ENCODE measurements at places on chromosomes 3 and 15.
A peak's percentile ranks its signal among the peaks of the same experiment; 100 is the strongest.

DNA sequence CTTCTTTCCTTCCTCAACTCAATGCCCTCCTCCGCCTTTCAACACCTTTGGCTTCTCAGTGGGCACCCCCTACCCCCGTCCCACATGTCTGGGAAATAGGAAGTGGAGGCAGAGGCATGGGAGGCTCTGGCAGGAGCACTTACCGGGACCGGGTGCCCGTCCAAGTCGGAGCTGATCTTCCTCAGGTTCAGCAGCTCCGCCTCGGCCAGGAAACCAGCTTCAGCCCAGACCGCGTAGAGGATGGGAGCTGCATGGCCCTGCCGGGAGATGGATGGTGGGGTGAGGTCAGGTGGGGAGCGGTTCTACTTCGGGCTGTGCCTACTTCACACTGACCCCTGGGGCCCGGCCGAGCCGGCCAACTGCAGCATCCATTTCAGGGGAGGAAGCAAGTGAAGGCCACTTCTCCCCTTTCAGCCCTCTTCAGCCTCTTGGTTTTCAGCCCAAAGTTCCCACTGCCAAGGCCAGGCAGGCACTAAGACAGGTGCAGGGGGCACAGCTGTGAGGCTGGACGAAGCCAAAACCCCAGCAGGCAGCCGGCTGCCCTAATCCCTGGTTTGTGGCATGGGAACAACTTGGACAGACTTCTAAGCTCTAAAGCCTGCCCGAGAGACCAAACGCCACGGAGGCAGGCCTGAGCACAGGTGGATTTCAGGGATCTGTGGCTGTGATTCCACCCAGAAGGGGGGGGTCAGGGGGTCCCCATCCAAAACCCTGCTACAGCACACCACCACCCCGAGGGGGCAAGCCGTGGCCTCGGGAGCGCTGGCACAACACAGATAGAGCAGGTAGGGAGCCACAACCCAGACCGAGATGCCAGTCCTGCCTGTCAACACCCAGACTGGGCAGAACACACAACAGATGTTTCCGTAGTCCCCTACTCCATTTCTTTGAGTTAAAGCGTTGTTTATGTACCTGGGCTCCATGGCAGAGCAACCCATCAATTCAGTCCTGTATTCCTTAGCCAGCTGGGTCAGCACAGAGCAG is 14.5 kb downstream of the TKT start:
- no peak for DNase-seq

DNA sequence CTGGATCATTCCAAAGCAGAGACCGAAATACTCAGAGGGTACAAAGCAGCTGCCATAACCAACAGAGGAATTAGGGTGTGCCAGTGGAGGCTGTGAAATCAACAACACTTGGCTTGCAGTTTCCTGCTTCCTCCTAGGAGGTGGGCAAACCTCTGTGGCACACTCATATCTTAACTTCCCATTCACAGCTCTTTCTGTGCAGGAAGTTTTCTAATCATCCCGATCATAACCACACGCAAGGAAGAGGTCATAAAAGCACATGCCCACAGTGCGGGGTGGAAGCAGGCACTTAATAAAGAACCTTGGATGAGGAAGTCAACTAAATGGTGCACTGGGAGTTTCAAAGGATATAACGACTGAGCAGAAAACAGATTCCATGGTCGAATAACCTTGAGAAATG is 5.1 kb downstream of the SCAMP2 start:
- no peak for DNase-seq

DNA sequence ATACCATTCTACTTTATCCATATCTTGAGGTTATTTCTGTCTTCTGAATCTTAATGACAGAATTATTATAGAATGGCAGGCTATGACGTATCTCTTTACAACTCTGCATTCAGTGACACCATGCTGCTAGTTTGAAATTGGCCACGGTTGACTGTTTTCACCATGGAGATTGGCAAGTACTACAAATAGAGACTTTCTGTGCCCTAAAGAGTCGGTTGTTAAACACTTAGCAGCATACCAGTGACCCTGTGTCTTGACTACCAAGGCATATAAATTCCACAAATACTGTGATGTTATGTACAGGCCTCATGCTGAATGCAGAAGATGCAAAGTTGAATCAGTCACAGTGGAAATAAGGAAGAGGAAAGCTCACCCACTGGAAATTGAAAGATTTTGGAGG is 67.0 kb upstream of the CADPS start:
- DNase-seq = no peak

DNA sequence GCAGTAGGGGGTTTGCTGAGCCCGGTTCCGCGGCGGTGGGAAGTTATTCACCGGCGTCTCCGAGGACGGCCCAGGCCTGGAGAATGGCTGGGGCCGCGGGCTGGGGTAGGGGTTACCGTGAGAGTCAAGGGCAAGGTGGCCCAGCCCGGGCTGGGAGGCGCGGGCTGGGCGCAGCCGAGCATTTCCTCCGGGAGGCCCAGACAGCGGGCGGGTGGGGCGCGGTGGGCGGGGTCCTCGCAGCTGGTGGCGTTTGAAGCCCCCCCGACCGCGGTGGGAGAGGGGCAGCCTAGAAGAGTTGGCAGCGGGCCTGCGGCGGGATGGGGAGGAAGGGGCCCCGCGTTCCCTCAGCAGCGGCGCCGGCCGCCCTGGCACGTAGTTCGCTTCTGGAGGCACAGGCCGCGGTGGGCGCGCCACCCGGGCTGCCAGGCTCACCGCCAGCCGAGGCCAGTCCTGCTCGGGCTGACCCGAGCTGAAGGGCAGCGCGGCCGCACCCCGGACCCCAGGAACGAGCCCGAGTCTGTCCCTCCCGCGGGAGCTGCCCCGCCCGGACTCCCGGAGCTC is 960 bp upstream of the KLF13 start:
- DNase-seq = peak; percentile 63

- no peak for DNase-seq
Observed at GRCh38 chr3:157981819-157982218, 124.4 kb downstream of the SHOX2 start.

DNA sequence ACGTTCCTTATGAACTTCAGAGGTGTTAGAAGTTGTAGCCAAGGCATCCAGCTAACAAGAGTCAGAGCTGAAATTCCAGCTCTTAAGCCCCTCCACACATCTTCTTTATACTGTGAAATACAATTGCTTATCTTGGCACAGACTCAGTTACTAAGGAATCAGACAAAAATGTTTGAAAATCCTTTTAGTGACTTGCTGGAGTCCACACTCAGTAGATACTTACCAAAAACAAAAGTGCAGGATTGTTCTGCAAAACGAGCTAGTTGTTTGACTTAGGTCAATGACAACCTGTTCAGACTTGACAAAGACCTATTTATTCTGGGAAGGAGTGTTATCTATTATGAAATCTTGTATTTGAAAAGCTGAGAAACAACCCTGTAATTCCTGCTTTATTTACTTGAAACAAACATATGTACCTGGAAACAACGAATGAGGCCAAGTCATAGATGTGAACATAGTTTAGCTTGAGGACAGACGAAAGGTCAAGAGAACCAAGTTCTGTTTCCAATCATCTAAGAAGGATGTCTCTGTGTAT is 38.5 kb downstream of the B3GNT5 start:
- DNase-seq = no peak

DNA sequence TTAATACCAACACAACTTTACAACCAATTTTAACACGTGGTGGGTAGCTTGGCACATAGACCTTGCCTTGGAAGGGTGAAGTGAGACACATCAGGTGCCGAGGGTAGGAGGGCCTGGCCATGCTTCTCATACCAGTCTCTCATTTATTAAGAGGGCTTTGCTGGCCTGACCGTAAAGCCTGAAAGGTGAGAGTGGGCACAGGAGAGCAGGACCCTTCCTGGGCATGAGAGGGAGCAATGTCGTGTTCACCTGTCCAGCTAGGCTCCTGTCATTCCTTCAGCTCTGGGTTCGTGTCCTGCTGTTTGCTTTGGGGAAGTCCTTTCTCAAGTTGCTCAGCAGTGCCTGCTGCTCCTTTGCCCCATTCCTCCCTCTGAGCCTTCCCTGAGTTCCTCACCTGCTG is 294.4 kb downstream of the EPHB1 start:
- no peak for DNase-seq

DNA sequence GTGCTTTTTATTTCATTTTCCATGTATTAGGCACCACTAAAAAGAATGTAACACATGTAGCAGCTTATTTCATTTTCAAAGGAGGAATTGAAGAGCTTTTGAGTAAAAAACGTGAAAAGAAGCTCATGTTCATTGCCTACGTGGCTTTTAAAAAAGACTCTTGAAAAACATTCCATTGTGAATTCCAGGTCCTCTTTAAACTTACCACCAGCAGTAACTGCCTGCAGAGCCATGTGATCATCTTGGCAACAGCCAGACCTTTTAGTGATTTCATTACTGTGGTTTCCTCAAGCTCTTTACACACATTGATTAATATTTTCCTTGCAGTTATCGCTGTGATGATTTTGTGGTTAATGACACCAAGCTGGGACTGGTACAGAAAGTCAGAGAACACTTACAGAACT is 43.8 kb upstream of the FBXL22 start:
- no peak for DNase-seq

GRCh38 chr15:32716216-32716914 is 1.4 kb upstream of the GREM1 start:
- no peak for DNase-seq

DNA sequence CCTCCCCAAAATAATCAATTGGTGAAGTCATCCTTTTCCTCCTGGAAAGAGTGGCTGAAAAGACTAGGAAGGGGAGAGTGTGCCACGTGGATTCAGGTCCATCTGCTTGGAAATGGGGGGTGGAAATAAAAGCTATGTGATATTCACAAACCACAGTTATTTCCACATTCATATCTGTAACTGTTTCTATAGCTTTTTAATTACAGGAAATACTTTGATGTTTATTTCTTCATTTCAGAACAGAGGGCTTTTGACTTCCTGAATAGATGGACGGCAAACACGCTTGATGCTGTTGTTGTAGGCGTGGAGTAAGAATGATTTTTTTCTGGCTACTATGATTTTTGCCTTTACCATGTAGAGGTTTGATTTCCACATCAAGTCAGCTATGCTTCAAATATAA is 10.1 kb downstream of the AADACL2 start:
- no peak for DNase-seq

GRCh38 chr3:107657971-107658370 is 135.2 kb downstream of the BBX start:
- no peak for DNase-seq
